ENCODE measurements at places on chromosomes 16 and 17.

- DNase-seq = peak; percentile 28
These were observed 2.0 kb upstream of the YPEL2 start for GRCh38 chr17:59329176-59330052.

DNA sequence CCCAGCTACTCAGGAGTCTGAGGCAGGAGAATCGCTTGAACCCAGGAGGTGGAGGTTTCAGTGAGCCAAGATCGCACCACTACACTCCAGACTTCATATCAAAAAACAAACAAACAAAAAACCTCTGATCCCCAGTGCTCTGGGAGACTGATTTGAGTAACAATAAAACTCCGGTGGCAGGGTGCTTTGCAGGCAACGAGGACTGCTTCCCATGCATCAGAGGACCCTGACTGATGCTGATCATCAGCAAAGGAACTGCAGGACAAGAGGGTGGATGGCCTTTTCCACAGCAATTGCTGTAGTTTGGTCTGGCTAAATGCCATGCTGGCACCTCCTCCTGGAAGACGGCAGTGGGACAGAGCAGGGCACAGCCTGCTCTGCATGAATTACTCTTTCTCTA, 6.4 kb upstream of the SLC39A11 start:
- DNase-seq = no peak

- peak; percentile 25 for DNase-seq
These were observed 890 bp downstream of the TOB1 start for GRCh38 chr17:50865060-50865867.

DNA sequence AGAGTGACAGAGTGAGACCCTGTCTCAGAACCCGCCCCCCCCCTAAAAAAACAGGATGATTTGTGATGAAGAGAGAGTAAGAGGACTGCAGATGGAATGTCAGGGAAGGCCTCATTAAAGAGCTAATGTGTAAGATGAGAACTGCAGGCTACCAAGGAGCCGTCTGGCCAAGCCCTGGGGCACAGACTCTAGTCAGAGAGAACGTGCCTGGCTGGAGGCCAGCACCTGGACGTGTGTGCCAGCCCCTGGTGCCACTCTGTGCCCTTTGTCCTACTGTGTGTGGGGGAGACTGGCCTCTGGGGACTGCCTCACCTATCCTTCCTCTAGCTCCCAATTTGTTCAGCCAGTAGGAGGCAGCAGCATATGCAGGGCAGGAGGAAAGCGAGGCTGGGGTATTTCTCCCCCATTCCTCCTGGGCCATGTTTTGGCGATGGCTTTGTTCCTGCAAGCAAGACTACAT, 37.1 kb downstream of the KNOP1 start:
- DNase-seq = no peak

- DNase-seq = no peak
These were observed 177.4 kb downstream of the FTO start for GRCh38 chr16:53881371-53881770.

GRCh38 chr17:57174591-57174990, 81.7 kb upstream of the MSI2 start:
- no peak for DNase-seq

- DNase-seq = no peak
These were observed 7.3 kb upstream of the GAS7 start for GRCh38 chr17:10205549-10206185.

DNA sequence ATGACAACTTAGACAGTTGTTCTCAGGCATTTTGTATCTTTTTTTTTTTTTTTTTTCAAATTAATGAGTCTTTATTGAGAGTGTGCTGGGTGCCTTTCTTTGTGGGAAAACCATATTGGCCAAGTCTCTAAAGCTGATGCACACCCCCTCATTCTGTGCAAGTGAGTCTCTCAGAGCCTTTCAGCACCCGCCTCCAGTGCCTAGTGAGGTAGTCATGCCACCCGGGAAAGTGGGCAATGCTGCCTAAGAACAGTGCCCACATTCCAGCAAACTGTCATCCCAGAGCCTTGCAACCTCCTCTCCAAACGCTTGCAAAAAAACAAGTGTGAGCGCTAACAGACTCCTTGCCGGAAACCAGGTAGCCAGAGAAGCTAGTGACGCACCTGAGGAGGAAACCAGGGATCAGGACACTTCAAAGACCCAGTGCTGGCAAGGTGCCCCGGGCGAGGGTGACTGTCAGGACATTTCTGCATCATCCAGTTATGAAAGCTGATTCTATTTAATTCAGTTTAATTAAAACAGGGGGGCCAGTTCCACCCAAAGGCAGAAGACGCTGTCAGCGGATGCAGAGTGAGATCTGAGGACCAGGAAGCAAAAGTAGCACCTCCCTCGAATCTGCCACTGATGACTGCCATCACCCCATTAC, 34.9 kb downstream of the SMARCE1 start:
- DNase-seq = no peak

DNA sequence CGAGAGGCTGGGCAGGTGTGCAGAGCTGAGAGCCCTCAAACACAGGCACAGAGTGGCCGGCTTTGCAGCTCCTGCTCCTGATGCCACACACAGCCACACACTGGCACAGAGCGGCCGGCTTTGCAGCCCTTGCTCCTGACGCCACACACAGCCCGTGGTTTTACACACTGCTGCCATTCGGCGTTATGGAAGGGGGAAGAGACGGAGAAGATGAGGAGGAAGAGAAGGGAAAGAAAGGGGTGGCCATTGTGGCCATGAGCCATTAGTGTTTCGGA, 26.8 kb downstream of the WSCD1 start:
- no peak for DNase-seq

DNA sequence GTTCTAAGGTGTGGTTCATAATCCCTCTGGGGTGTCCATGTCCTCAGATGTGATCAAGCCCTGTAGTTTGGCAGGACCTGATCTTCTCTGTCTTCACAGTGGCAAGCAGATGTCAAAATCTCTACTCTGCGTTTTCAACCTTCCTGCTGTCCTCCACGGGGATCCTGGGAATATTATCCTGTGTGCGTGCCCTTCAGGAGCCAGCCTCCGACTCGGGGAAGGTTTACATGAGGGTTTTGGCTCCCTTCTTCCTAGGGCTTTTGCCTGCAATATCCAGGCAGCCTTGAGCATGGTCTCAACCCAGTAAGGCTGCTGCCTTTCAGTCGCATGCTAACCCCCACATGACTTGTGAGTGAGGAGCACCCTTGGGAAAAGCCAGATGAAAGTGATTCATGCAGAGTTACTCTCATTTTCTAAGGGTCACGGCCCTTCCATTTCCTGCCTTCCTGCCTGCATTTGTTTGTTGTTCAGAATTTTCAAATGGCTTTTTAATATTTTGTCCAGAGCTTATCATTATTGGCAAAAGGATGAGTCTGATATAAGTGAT, 202.2 kb upstream of the CHMP6 start:
- no peak for DNase-seq

DNA sequence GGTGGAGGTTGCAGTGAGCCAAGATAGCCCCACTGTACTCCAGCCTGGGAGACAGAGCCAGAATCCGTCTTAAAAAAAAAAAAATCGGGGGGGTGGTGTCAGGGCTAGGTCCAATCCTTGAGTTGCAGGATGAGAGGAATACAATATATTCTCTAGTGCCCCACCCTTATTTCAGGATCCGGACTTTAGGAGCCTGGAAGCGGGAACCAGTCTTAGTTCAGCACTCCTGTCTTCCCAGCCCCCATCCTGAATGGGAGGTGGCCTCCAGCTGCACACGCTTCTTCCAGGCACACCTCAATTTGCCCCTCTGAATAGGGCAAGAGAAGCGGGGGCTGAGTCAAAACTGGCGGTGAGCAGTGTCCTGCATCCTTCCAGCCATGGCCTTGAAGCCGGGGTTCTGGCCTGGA, 1.6 kb downstream of the FHOD1 start:
- no peak for DNase-seq

DNA sequence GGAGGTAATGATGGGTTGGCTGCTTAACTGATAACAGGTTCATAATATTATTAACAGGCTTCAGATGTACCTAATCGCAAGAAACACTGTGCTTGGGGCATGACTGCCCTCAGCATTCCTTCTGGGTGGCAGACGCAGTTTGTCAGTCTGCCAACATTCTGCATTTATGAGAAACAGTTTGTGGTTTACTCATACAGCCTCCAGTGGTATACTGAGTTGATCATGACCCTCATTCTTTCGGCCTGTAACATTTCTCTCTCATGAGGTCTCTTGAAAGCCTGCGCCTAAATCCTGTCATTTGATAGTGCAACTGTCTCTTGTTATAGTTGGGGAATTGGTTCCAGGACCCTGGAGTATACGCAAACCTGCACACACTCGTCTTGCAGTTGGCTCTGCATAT, 4.9 kb upstream of the RUSF1 start:
- no peak for DNase-seq

GRCh38 chr16:16001596-16002255, 52.3 kb downstream of the ABCC1 start:
- DNase-seq = no peak

- no peak for DNase-seq
These were observed 34.1 kb upstream of the ABCA6 start for GRCh38 chr17:69175625-69176456.

- DNase-seq = peak; percentile 72
These were observed 98.9 kb downstream of the AATF start for GRCh38 chr17:37047631-37048104.

GRCh38 chr16:85052536-85052935, 24.9 kb downstream of the KIAA0513 start:
- DNase-seq = no peak
